T-cell (primary cell): ENCODE measurements at places on chromosomes 6 and 20.

- no peak overlapping the region for H3K27ac ChIP-seq
- H3K36me3 ChIP-seq, result no peaks in the 10 kb centered on the region
- H3K4me3 ChIP-seq, result no peak overlapping the region
- H3K27me3 ChIP-seq, result no peaks in the 10 kb centered on the region
Measured at GRCh38 chr6:57195457-57195856, 23.3 kb downstream of the BAG2 start.

DNA sequence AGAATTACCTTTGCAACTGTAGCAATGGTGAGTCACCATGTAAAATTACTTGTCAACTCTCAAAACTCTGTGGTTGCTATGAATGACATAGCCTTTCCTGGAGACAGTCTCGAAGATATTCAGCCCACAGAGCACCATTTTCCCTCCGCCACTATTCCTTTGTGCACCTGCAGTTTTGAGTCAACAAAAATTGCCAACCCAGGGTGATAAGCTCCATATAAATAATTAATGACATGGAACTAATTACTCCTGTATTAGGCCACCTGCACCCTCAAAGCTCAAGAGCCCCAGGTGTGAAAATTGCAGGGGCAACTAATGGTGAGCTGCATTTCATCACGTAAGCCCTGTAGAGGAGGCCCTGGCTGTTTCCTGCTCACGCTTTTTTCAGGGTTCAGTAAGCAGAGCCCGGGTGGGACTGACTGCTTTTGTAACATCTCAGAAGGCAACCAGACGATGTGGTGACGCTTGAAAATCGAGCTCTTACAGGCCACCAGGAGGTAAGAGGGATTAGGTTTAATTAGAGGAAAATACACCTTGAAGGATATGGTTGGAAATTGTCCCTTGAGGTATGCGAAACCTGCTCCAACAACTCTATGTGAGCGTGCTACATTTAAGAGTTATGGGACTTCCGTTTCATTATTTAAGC lies 70.8 kb downstream of the BMP2 start:
- no peak overlapping the region for H3K4me3 ChIP-seq
- no peak overlapping the region for H3K27ac ChIP-seq
- H3K36me3 ChIP-seq, result no peaks in the 10 kb centered on the region
- H3K4me1 ChIP-seq, result no peaks in the 10 kb centered on the region

GRCh38 chr6:82954356-82954755 lies 111.3 kb downstream of the UBE3D start:
- no peaks in the 10 kb centered on the region for H3K4me1 ChIP-seq
- H3K4me3 ChIP-seq, result no peak overlapping the region
- no peaks in the 10 kb centered on the region for H3K36me3 ChIP-seq
- no peak for DNase-seq

DNA sequence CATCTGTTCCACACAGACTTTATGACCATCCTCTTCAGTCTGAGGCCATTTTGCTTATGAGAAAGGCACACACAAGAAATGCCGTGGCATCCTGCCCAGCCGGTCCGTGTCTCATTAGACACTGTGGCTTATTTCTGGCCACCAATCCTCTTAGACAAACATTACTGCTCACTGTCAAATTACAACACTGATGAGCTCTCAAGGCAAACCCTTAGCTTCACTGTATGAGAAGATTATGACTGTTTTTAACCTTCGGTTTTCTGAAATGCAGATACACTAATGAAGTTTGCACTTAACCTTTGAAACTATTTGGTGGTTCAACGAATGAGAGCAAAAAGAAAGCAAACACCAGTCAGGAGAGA lies 50.5 kb upstream of the DST start:
- no peaks in the 10 kb centered on the region for H3K4me1 ChIP-seq
- DNase-seq, result no peak
- H3K27ac ChIP-seq, result no peak overlapping the region
- no peaks in the 10 kb centered on the region for H3K27me3 ChIP-seq
- H3K36me3 ChIP-seq, result no peaks in the 10 kb centered on the region

- H3K4me1 ChIP-seq, result no peaks in the 10 kb centered on the region
- H3K27ac ChIP-seq, result no peak overlapping the region
- H3K27me3 ChIP-seq, result no peaks in the 10 kb centered on the region
- DNase-seq, result no peak
Measured at GRCh38 chr20:3111507-3111906, 27.0 kb upstream of the AVP start.

DNA sequence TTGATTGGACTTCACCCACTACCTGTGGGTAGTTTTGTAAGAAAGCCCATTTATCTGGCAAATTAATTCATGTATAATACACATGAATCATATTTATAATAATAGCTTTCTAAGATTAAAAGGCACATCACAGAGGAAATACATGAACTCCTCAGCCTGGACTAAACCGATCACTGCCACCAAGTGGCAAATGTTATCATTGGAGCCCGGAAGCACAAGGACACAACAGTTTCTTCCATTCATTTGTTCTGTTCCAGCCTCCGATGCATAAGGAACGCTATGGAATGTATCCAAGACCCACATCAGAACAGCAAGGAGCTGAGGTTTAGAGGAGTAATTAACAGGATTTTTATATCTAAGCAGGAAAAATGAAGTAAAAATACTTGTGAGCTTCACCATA lies 13.9 kb upstream of the IPCEF1 start:
- DNase-seq, result peak; percentile 34
- H3K36me3 ChIP-seq, result no peaks in the 10 kb centered on the region
- H3K27ac ChIP-seq, result no peak overlapping the region
- H3K4me3 ChIP-seq, result no peak overlapping the region

DNA sequence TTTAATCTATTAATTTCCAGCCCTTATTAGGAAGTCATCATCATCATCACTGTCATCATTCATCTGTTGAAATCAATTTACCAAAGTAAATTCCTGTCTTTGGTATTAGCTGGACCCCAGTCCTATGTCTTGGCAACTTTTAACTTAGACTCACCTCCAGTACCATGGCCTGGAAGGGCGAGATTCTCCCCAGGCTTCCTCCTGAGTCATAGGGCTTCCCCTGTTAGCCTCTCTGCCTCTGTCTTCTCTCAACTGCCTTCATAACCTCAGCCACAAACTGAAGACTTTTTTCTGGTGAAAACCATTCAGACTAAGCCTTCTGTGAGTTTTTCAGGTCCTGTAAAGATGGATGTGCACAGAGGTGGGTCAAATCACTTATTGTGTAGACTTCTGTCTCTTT lies 95.0 kb downstream of the NKAIN2 start:
- H3K4me1 ChIP-seq, result no peaks in the 10 kb centered on the region
- no peaks in the 10 kb centered on the region for H3K27me3 ChIP-seq
- H3K27ac ChIP-seq, result no peak overlapping the region

- no peak overlapping the region for H3K27ac ChIP-seq
- DNase-seq, result no peak
- no peaks in the 10 kb centered on the region for H3K36me3 ChIP-seq
- no peak overlapping the region for H3K4me3 ChIP-seq
- no peaks in the 10 kb centered on the region for H3K27me3 ChIP-seq
Measured at GRCh38 chr20:9942736-9943135, 92.1 kb upstream of the ANKEF1 start.

GRCh38 chr6:152642578-152643375 lies 5.6 kb upstream of the SYNE1 start:
- no peaks in the 10 kb centered on the region for H3K4me1 ChIP-seq
- H3K4me3 ChIP-seq, result no peak overlapping the region
- peaks cover 5% of the 10 kb centered on the region for H3K27me3 ChIP-seq
- peak; percentile 26 for DNase-seq

DNA sequence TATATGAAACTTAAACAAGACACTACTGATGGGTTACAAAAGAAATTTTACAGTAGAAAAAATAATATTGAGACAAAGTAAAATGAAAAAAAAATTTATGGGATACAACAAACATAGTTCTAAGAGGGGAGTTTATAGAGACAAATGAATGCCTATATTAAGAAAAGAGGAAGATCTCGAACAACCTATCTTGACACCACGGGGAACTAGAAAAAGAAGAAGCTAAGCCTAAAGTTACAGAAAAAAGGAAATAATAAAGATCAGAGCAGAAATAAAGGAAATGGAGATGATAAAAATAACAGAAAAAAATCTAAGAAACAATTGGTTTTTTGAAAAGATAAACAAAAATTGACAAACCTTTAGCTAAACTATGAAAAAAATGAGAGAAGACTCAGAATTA lies 9.1 kb upstream of the ECHDC1 start:
- H3K4me3 ChIP-seq, result no peak overlapping the region
- no peaks in the 10 kb centered on the region for H3K36me3 ChIP-seq
- no peaks in the 10 kb centered on the region for H3K4me1 ChIP-seq

DNA sequence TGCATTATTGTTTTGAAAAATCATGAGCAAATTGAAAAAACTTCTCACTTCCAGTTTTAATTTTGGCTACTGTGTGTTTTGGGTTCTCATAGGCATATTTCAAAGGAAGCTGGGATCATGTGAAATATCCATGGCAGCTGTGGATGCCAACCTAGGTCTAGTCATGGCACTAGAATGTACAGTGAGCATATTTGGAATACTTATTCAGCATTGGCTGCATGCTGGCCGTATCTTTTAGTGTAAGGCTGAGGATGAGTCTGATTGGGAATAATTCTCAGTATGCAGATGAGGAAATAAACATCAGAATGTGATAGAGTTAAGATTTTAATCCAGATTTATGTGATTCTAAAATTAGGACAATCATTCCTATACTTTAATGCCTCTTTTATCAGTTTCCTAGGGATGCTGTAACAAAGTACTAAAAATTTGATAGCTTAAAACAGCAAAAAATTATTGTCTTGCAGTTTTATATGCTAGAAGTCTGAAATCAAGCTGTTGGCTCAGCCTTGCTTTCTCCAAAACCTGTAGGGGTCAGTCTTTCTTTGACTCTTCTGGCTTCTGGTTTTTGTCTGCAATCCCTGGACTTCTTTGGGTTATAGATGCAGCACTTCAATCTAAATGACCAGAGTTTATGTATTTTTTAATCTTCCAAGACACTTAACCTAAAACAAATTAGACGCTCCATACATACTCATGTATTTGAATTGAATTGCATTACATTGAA lies 37.7 kb upstream of the DEFB112 start:
- no peak overlapping the region for H3K27ac ChIP-seq
- no peak overlapping the region for H3K4me3 ChIP-seq
- H3K4me1 ChIP-seq, result no peaks in the 10 kb centered on the region
- H3K36me3 ChIP-seq, result no peaks in the 10 kb centered on the region
- DNase-seq, result no peak

DNA sequence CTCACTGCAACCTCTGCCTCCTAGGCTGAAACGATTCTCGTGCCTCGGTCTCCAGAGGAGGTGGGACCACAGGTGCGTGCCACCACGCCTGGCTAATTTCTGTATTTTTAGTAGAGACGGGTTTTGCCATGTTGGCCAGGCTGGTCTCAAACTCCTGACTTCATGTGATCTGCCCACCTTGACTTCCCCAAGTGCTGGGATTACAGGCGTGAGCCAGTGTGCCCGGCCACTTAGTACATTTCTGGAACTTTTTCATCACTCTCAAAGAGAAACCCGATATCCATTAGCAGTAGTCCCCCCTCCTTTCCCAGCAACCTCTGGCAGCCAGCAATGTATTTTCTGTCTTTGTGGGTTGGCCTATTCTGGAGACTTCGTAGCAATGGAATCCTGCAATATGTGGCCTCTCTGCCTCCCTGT lies 109.8 kb downstream of the JARID2 start:
- no peak for DNase-seq
- H3K36me3 ChIP-seq, result peaks cover 4% of the 10 kb centered on the region
- H3K4me1 ChIP-seq, result peaks cover 34% of the 10 kb centered on the region
- H3K4me3 ChIP-seq, result no peak overlapping the region

DNA sequence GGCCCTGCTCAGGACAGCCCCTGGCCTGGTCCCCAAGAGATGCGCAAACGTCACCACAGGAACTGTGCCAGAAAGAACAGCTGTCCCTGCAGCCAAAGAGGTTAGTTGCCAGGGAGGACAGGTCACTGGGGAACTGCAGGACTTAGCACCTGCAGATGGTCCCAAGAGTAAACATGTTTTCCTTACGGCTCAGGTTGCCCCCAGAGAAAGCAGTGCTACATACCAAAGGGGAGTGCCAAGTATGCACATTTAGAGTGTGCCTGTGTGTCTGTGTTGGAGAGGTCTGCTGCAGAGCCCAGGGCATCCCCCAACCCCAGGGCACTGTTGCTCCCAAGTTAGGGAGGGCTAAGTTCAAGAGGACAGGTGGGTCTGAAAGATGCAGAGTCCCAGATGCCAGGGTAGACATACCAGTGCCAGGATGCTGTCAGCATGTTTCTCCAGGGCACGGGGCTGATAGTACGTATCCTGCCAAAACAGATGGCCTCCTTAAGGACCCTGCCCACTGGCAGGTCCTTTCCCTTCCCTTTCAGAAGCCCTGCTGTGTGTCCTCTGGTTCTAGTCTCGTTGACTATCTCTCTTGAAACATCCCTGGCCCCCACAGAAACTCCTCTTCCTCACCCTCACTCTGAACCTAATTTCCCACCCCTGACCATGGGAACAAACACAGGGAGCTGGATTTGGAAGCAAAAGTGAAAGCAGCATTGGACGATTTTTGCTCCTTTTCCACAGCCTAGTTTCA lies 1.3 kb downstream of the ABHD16A start:
- H3K4me3 ChIP-seq, result peak overlapping the region; percentile 82
- no peak for DNase-seq
- peaks cover 8% of the 10 kb centered on the region for H3K36me3 ChIP-seq
- peaks cover 32% of the 10 kb centered on the region for H3K4me1 ChIP-seq

- H3K4me1 ChIP-seq, result no peaks in the 10 kb centered on the region
- no peak overlapping the region for H3K27ac ChIP-seq
- H3K36me3 ChIP-seq, result no peaks in the 10 kb centered on the region
- H3K4me3 ChIP-seq, result no peak overlapping the region
Measured at GRCh38 chr6:4323322-4323721, 187.9 kb upstream of the ECI2 start.

GRCh38 chr6:23174781-23175361 lies 605.5 kb downstream of the HDGFL1 start:
- no peak overlapping the region for H3K27ac ChIP-seq
- H3K36me3 ChIP-seq, result no peaks in the 10 kb centered on the region

DNA sequence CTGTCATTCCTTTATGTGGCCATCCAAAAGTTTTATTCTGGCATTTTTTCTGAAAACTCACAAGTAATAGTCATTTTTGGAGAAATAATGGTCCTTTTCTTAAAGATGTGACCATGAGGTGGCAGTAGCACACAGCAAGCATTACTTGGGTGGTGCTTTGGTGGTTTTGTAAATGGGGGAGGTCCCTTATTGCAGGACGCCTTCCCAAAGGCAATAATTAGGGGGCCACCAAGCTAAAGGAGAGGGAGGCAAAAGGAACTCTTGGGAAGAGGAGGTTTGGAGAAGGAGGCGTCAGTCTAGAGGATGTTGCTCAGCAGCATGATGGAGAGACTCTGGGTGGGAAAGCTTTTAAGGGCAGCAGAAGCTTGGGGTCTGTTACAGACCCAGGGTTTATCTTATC lies 422.6 kb upstream of the MMS22L start:
- H3K27me3 ChIP-seq, result no peaks in the 10 kb centered on the region
- DNase-seq, result no peak
- no peaks in the 10 kb centered on the region for H3K4me1 ChIP-seq
- H3K4me3 ChIP-seq, result no peak overlapping the region
- H3K27ac ChIP-seq, result no peak overlapping the region
- H3K36me3 ChIP-seq, result no peaks in the 10 kb centered on the region

GRCh38 chr20:34369265-34369664 lies 6.2 kb downstream of the ITCH start:
- H3K36me3 ChIP-seq, result peaks cover 25% of the 10 kb centered on the region
- H3K4me3 ChIP-seq, result no peak overlapping the region
- H3K27ac ChIP-seq, result peak overlapping the region; percentile 62
- H3K27me3 ChIP-seq, result no peaks in the 10 kb centered on the region
- H3K4me1 ChIP-seq, result peaks cover 52% of the 10 kb centered on the region
- peak; percentile 48 for DNase-seq
